ENCODE measurements at places on chromosomes 2 and 18.

DNA sequence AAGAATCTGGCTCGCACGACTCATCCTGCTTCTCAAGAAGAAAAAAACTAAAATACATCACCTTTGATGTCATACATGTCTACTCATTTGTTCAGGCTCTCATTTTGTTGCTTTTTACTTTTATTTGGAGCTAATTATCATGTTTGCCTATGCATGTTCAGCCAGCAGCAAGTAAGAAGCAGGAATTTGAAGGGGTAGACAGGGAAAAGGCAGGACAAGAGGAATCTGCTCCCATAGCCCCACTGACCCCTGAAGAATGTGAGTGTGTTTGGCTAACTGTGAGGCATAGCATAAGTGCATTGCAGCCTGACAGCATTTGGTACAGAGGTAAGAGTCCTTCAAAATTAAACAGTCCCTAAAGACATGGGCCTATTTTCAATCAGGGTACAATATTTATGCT lies 72.7 kb downstream of the NYAP2 start:
- no peak for DNase-seq

DNA sequence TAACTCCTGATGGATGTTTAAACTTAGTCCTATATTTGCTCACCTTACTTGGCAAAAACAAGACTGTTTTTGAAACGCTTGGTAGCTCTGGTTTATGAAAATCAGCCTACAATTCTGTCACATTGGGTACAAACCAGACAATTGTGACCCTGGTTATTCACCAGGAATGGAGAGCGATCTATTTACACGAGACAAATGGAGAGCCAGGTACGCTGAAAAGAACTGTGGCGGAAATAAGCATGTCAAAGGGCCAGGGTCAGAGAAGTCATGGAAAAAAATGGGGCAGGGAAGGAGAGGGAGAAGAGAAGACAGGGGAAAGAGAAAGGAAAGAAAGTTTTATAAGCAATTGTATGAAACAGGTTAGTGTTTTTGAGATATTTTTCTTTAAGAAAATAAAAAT lies 119.5 kb upstream of the ZFP36L2 start:
- no peak for DNase-seq

DNA sequence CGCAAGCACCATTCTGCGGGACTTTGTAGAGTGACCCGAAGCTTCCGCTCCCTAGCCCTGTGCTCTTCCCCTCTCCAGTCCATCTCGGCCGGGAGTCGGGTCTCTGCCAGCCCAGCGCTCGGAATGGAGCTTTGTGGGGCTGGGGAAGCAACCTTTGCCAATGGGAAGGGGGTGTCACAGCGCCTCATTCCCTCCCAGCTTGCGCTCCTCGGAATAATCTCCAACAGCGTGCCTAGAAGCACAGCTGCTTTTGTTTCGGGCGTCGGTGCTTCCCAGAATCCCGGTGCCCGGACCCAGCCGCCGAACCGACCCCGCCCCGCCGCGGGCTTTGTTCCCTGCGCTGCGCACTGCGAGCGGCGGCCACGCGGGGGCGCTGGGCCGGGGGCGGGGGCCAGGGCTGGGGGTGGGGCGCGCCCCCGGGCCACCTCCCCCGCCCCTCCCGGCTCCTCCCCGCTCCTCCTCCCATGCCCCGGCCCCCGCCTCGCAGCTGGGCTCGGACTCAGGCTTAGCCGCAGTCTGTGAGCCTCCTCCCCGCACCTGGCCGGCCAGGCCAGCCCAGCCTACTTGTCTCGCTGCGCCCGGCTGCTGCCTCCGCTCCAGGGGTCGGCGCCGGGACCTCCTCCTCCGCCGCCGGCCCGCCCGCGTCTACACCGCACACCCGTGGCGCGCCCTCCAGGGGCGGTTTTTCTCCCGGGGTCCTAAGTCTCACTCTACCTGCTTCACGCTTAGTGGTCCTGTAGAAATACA lies 77.7 kb upstream of the SMAD2 start:
- DNase-seq, result peak; percentile 19

- peak; percentile 64 for DNase-seq
Measured at GRCh38 chr2:135164431-135164830, 112.3 kb downstream of the RAB3GAP1 start.

- DNase-seq, result no peak
Measured at GRCh38 chr2:72990695-72991438, 73.5 kb downstream of the EMX1 start.

GRCh38 chr2:66443186-66443978 lies 8.5 kb downstream of the MEIS1 start:
- peak; percentile 54 for DNase-seq

DNA sequence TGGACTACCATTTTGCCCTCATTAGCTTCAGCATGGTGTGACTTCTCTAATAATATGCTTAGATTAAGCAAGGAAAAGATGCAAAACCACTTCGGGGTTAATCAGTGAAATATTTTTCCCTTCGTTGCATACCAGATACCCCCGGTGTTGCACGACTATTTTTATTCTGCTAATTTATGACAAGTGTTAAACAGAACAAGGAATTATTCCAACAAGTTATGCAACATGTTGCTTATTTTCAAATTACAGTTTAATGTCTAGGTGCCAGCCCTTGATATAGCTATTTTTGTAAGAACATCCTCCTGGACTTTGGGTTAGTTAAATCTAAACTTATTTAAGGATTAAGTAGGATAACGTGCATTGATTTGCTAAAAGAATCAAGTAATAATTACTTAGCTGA lies 16.3 kb downstream of the TYMS start:
- no peak for DNase-seq

Data from fibroblast of mammary gland (primary cell).